SW 1271 (cell line): ENCODE measurements at places on chromosomes 16 and 17.

- no peak for DNase-seq
These were observed 22.8 kb downstream of the CPNE2 start for GRCh38 chr16:57115168-57115513.

DNA sequence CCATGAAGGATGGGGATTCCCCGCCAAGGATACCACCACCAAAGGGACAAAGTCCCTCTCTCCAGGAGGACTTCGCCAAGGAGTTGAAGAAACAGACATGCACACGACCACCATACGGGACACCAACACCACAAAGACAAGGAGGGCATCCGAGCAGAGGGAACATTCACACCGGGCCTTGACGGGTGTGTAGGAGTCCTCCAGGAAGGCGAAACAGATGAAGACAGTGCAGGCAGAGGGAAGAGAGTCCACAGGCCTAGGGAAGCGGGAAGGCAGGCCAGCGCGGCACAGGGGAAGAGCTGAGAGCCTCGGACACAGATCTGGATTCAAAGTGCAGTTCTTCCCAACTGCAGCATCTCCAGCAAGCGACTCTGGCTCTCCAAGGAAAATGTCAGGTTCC is 10.8 kb downstream of the COTL1 start:
- no peak for DNase-seq

DNA sequence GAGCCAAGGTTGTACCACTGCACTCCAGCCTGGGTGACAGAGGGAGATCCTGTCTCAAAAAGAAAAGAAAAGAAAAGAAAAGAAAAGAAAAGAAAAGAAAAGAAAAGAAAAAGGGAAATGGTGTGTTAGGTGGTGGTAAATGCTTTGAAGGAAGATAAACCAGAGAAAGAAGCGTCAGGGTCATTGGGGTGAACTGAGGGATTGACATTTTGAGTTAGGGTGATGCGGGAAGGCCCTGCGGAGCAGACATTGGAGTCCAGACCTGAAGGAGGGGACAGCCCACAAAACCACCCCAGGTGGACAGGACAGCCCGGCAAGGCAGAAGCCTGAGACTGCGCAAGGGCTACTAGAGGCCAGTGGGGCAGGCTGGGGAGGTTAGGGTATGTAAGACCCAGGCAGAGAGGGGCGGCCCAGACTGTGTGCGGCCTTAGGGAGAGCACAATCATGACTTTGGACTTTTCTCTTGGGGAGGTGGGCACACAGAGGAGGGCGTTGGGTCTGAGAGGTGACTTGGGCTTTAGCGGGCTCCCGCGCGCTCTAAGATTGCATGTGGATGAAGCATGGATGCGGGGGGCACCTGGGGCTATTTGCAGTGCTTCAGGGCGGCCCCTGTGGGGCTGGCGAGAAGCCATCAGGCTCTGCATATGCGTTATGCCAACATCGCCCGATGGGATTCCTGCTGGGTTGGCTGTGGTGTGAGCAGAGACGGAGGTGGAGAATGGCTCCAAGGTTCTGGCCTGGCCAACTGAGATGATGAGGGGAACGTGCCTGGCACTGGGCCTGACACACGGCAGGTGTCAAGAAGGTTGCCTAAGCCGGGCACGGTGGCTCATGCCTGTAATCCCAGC is 3.3 kb upstream of the GAA start:
- DNase-seq = no peak

DNA sequence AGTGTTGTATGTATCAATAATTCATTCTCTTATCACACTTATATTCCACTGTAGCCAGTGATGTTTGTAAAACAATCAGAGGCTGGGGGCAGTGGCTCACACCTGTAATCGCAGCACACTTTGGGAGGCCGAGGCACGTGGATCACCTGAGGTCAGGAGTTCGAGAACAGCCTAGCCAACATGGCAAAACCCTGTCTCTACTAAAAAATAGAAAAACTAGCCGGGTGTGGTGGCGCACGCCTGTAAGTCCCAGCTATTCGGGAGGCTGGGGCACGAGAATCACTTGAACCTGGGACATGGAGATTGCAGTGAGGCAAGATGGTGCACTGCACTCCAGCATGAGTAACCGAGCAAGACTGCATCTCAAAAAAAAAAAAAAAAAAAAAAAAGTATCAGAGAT is 217.0 kb downstream of the CPPED1 start:
- no peak for DNase-seq

GRCh38 chr16:22366889-22367288 is 7.5 kb downstream of the CDR2 start:
- DNase-seq = no peak

DNA sequence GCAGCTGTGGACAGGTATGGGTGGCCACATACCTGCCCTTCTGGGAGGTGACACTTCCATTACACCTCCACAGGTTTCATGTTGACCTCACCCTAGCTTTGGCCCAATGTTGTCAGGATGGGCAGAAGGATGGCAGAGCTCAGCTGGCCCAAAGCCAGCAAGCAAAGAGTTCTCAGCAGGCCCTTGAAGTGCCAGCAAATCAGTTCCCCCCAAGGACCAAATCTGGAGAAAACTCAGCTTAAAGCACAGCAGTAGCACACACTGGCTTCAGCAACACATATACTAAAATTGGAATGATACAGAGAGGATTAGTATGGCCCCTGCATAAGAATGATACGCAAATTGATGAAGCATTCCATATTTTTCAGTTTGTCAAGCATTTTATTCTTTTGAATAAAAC is 13.4 kb downstream of the ARL4D start:
- no peak for DNase-seq

DNA sequence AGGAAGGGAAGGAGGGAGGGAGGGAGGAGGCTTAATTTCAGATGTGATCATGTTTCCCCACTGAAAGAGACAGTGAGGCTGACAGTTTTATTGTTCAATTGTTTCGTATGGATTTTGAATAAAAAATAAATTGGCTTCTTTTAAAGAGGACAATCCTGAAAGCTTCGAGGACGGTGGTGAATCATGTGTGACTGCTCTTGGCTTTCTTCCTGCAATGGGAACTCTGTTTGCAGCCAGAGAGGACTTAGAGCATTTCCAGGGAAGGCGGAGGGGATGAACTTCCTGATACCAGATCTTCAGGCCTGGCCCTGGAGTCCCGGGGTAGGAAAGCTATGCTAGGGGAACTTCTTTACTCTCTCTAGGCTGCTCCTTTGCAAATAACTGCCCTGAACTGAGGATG is 72.8 kb upstream of the C16orf82 start:
- DNase-seq = no peak

DNA sequence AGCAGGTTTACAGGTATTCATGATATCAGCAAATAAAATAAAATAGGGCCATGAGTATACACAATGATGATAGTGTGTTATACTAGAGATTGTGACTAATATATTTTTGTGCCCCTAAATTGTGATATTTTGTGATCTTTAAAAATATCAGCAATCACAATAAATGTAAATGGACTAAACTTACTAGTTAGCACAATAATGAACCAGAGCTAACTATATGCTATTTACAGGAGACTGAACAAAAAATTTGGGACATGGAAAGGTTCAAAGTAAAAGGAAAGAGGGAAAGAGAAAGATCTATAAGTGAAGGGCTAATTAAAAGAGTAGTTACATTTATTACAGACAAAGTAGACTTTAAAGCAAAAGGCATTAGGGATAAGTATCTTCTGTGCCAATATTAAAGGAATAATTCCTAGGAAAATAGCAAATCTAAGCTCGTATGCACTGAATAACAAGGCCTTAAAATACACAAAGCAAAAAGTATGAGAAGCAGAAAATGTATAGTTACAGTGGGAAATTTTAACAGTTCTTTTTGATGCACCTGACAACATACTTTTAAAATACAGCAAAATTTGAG is 5.0 kb upstream of the MSI2 start:
- no peak for DNase-seq

- no peak for DNase-seq
These were observed 32.4 kb downstream of the HAPSTR1 start for GRCh38 chr16:9123871-9124270.

- DNase-seq = no peak
These were observed 267.9 kb upstream of the HSBP1 start for GRCh38 chr16:83539736-83540490.

GRCh38 chr17:43556292-43556691 is 10.2 kb upstream of the ETV4 start:
- no peak for DNase-seq

DNA sequence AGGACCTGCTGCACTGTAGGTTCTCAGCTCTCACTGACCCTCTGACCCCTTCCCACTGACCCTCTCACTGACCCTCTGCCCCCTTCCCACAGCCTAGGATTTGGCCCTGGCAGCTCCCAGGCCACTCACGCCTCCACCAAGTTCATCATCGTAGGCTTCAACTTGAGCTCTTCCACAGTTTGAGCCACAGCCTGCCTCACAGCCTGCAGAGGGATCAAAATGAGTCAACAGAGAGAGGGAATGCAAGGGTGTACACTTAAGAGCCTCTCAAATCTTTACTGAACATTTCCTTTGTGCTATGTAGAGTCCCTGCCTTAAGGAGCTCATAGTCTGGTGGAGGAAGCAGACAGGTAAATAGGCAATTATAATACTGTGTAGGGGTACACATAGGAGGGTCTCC is 12.1 kb downstream of the HEATR9 start:
- DNase-seq = no peak

- DNase-seq = no peak
These were observed 2180.1 kb downstream of the TP53TG3F start for GRCh38 chr16:35639233-35640205.
